ENCODE measurements at places on chromosomes 1 and 21.
A peak's percentile ranks its signal among the peaks of the same experiment; 100 is the strongest.

- no peak for DNase-seq
Observed at GRCh38 chr21:41488080-41488479, 19.9 kb downstream of the TMPRSS2 start.

DNA sequence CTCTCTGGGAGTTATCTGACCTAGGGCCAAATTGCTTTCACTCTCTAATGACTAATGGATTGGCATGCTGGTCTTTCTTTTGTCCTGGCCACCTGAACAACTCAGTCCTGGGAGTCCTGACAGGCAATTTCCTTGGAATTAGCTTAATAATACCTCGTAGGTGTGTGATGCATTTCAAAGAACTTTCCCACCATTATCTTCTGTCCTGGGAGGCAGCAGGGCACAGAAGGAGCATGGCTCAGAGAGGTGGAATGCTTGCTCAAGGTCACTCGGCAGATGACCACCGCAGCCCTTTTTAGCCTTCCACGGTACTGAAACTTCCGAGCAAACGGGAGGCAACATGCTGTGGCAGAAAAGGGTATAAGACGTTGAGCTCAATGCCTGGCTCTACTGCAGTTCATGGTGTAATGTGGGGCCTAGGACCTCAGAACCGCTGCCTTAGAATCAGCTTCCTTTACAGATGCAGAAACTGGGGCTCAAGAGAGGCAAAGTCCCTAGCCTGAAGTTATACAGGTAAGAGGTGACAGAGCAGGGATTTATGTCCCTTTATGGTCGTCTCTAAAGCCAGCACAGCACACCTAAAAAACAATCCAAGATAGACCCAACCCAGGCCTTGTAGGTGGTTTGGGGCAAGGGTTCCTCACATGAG, 3.2 kb downstream of the ID3 start:
- peak; percentile 89 for DNase-seq

DNA sequence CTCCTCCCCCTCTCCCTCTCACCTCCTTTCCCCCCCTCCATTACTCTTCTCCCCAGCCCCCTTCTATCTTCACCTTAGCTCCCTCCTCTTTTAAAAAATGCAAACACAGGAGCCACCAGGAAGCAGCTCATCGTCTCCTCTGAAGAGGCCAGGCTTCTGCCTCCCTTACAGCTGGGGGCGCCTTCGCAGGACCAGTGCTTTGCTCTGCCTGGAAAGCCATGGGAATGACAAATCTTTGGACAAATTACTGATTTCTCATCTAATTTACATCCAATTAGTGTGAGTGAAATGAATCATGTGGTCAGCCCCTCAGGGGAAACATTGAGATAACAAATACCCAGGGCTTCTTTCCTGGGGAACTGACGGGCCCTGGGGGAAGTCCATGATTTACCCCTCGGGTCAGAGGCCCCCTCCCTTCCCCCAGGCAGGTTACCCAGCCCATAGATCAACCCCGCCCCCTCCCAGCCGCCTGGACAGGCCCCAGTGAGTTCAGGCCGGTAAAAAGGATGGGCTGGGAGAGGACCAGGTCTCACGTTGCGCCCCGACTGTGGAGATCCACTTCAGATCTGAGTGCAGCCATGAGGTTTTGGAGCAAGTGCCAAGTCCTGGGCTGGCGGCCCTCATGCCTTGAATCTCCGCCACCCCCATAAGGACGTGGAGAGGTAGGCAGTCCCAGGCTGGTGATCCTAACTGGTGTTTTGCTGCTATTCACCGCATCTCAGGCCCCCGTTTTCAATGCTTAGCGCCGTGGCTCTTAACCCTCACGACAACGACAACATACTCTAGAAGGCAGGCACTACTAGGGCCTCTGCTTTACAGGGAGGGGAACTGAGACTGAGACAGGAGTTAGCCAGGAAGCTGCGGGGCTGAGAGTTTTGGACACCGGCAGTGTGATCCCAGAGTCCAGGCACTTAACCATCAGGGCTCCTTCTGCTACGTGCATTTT, 300.8 kb downstream of the RRAGC start:
- DNase-seq = no peak

- DNase-seq = no peak
Observed at GRCh38 chr1:91201176-91201575, 179.3 kb upstream of the ZNF644 start.

- no peak for DNase-seq
Observed at GRCh38 chr1:6142734-6143133, 37.4 kb downstream of the CHD5 start.

GRCh38 chr1:180881806-180882509, 30.7 kb upstream of the KIAA1614 start:
- DNase-seq = peak; percentile 16

DNA sequence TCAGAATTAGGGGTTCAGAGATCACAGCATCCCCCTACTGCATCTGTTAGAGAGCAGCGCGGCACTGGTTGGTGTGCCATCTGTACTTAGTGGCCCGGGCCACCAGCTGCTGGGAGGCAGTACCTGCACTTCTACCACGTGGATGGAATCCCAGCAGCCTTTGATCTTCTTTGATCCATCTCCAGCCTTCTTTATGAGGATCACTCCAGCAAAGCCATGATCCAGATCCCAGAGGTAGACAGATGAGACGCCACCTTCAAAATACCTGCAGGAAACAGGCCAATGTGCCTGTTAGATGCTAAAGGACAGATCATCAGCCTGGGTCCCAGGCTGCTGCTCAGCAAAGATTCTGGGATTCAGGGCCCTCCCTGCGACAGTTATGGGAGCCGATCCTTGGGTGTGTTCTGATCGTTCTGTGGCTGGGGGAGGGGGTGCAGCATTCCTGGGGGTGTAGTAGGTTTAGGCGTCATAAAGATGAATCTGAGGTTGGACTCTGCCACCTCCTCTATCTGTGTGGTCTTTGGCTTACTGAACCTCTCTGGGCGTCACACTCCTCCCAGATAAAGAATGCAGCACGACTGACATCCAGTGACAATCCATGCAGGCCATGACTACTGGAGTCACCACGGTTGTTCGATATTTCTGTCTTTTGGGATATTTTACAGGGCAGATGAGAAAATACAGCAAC, 45.3 kb downstream of the SLC66A1 start:
- DNase-seq = no peak

- no peak for DNase-seq
Observed at GRCh38 chr1:156813750-156814570, 2.7 kb downstream of the SH2D2A start.

DNA sequence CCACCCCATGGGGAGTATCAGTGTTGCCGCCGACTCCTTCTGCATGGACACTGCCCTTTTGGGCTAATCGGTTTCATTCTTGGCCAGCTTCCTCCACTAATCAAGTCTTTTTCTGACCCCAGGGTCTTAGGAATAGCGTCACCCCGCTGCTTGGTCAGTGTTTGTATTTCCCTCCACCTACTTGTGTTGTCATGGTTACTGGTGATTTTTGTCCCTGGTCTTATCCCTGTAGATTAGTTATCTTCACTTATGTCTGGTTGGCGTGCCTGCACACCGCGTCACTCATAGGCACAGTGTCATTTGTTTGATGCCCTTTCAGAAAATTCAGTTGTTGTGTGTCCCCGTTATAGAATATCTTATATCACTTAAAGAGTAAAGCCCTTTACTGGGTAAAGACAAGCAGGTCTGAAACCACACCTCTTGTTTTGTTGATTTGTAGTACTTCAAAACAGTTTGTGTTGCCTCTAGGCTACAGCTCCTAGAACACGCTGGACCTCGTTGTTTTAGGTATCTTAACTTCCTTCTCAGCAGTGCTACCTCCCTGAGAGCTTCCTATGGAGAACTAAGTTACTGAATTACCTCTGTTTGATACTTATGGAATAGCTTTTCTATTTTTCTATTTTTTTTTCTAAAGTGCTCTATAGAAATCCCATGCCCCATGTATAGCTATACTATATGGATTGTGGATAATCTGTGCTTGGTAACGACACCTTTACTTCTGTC, 868 bp downstream of the PPP1R12B start:
- peak; percentile 7 for DNase-seq

DNA sequence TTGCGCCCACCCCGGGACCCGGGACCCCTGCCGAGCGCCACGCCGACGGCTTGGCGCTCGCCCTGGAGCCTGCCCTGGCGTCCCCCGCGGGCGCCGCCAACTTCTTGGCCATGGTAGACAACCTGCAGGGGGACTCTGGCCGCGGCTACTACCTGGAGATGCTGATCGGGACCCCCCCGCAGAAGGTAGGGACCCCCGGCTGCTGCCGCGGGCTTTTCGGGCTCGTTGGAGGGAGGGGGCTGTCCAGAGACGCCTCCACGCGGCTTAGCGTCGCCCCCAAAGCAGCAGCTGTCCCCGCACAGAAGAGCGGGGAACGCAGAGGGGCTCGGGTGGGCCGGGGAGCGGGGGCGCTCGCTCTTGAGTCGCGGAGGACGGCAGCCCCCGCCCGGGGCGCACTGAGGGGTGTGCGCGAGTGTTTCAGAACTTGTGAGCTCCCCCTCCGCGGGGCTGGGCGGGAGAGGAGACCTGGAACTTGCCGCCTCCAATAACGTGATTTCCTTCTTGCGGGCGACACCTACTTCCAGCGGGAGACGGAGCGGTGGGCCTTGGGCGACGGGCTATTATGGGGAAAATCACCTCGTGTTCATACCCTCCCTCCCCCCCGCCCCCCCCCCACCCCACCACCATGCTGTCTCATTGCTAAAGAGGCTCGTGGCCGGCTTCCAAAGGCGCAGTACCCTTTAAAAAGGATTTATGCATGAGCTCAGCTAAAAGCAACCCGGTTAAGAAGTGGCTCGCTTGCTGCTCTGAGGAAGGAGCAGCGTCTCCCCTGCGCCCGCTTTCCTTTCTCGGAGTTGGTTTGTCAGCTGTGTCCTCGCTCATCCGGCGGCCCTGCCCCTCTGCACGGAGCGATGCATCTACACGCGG, 664 bp downstream of the BACE2 start:
- peak; percentile 53 for DNase-seq

GRCh38 chr1:69438056-69438795, 129.5 kb upstream of the LRRC7 start:
- DNase-seq = no peak

- no peak for DNase-seq
Observed at GRCh38 chr1:94382201-94382600, 36.0 kb upstream of the ABCD3 start.

GRCh38 chr1:41754540-41754939, 164.2 kb downstream of the HIVEP3 start:
- DNase-seq = no peak

GRCh38 chr21:32475162-32475812, 62.8 kb downstream of the EVA1C start:
- DNase-seq = no peak

GRCh38 chr1:99661780-99662179, 15.9 kb downstream of the PALMD start:
- no peak for DNase-seq

DNA sequence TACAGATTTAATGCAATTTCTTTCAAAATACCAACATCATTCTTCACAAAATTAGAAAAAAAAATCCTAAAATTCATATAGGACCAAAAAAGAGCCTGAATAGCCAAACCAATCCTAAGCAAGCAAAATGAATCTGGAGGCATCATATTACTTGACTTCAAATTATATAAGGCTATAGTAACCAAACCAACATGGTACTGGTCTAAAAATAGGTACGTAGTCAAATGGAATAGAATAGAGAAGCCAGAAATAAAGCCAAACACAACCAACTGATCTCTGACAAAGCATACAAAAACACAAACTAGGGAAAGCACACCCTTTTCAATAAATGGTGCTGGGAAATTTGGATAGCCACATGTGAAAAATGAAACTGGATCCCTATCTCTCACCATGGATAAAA, 112.3 kb upstream of the TSPAN2 start:
- no peak for DNase-seq

GRCh38 chr1:201652181-201652580, 113.3 kb downstream of the NAV1 start:
- no peak for DNase-seq

DNA sequence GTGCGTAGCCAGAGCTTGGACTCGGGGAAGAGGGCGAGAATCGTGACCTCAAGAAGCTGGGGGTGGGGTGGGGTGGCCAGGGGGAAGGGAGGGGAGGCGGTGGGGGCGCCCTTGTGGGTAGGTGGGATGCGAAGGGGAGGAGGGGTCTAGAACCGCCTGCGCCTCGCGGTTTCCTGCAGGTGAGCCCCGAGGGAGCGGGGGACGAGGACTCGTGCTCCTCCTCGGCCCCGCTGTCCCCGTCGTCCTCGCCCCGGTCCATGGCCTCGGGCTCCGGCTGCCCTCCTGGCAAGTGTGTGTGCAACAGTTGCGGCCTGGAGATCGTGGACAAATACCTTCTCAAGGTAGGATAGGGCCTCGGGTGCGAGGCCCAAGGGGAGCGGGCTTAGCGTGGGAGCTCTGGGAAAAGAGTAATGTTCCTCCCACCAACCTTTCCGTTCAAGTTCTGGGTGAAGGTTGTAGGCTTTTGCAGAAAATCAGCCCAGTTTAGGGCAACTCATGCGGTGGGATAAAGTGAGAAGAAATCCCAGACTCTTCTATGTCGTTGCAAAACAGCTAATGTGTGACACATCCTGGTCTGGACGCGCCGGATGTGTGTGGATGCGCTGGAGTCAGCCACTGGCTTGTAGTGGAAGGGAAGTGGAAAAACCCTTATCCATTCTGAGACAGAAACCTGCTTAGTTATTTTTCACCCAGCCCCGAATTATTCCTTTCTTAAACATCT, 2.9 kb downstream of the LHX8 start:
- peak; percentile 26 for DNase-seq

DNA sequence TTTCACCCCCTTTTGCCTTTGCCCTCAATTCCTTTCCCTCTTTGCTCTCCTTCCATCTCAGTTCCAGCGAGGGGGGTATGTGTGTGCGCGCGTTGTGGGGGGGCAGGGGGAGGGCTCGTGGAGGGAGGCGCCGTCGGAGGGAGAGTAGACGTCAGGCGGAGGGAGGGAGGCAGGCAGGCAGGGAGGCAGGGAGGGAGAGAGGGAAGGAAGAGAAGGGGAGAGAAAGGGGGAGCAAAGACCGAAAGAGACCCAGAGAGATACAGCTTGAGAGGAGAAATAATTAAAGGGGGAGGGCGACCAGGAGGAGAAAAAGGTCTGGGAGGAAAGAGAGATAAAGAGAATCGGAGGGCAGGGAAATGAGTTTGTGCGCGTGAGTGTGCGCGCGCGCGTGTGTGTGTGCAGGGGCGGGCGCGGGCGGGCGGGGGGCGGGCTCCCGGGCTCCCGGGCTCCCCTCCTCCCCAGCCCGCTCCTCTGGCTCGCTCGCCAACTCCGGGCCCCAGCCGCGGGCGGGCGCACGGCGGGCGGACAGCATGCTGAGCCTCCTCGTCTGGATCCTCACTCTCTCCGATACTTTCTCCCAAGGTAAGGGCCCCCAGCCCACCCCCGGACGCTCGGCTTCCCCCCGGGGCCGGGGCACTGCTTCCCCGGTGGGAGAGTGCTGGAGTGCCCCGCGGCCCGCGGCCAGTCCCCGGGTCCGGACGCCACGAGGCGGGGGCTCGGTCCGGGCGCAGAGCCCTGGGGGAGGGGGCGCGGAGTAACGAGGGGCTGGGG, at the start of gene KIRREL1:
Gene KIRREL1 (plus strand): TSS at position 499 of the 771 bp plus-strand sequence. CDS start 32 bp downstream, at position 531.
- peak; percentile 61 for DNase-seq

DNA sequence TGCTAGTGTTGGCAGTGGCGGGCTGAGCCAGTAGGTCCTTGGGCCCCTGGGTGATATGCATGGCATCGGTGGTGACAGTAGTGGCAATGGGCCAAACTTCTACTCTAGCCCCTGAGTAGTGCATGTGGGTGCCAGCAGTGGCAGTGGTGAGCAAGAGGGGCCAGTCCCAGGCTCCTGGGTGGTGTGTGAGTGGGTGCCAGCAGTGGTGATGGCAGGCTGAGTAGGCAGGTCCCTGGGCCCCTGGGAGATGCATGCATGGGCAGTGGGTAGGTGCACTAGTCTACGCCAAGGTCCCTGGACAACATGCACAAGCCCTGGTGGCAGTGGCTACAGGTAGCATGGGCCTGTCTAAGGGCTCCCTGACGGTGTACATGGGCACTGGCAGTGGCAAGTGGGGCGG, 24.6 kb upstream of the TTC22 start:
- DNase-seq = no peak

GRCh38 chr1:236137285-236137852, 5.0 kb upstream of the GPR137B start:
- no peak for DNase-seq

- DNase-seq = no peak
Observed at GRCh38 chr1:109990302-109990653, 5.7 kb downstream of the AHCYL1 start.
